ENCODE measurements at places on chromosomes 3 and 15. TPM values are rescaled to one million over a fixed set of nuclear protein-coding genes. Genes with fewer than 3 reads are reported as not detected.

GRCh38 chr3:141992512-141992911, 116.1 kb downstream of the ATP1B3 start:
- no peak overlapping the region for H3K4me3 ChIP-seq
- H3K27ac ChIP-seq, result no peak overlapping the region
- peaks cover 3% of the 10 kb centered on the region for H3K36me3 ChIP-seq
- no peaks in the 10 kb centered on the region for H3K27me3 ChIP-seq
- H3K4me1 ChIP-seq, result peaks cover 5% of the 10 kb centered on the region

DNA sequence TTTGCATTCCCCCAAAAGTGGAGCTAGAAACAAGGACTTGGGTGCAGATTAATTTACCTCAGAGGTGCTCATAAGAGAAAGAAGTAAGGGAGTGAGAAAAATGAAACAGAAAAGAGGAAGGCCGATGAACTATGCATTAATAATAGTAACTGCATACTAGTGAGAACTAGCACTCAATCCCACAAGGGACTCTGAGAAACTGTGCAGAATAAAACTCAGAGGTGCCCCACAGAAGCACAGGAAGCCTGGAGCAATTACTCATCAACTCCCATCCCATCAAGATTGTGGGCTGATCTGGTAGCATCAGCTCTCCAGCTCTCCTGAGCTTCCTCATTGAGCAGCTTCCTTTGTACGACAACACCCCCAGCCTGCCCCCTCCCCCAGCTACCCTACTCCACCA, 50.8 kb downstream of the CLDN18 start:
- H3K27me3 ChIP-seq, result peaks cover 9% of the 10 kb centered on the region
- H3K4me3 ChIP-seq, result no peak overlapping the region
- H3K27ac ChIP-seq, result no peak overlapping the region
- H3K4me1 ChIP-seq, result peaks cover 4% of the 10 kb centered on the region
- peak; percentile 4 for DNase-seq

DNA sequence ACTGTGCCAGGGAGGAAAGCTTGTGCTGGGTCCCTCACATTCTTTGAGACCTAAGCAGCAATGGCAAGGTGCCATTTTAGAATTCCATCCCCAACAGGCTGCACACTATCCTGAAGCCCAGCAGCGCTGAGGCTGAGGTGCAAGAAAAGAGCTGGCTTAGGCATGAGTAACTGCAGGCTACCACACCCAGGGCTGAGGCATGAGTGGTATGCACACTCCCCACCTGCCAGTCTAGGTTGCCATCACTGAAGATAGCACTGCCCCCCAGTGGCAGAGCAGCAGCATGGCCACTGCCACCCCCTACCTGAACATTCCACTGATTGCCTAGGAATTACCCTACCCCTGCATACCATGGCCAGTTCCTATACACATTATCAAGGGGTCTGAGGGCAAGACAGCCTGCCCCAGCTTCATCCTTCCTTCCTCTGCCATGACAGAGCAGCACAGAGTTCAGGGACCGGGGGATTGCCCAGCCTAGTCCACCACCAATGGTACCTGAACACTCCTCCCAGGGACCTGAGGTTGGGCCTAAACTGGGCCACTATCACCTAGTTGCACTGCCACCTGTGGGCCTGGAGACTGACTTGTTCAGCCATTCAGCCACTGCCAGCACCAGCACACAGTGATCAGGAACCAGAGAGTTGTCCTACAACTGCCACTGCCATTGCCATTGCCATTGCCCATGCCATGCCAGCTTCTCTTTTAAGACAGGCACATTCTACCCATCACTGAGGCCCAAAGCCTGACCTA, 129.8 kb downstream of the SATB1 start:
- H3K36me3 ChIP-seq, result peaks cover 4% of the 10 kb centered on the region
- no peak overlapping the region for H3K4me3 ChIP-seq
- no peaks in the 10 kb centered on the region for H3K27me3 ChIP-seq
- H3K27ac ChIP-seq, result no peak overlapping the region

- no peak overlapping the region for H3K27ac ChIP-seq
- no peak overlapping the region for H3K4me3 ChIP-seq
- H3K4me1 ChIP-seq, result peaks cover 29% of the 10 kb centered on the region
Observed at GRCh38 chr3:66395635-66396034, 105.2 kb downstream of the LRIG1 start.

GRCh38 chr3:140285380-140285779, 350.4 kb downstream of the CLSTN2 start:
- no peaks in the 10 kb centered on the region for H3K36me3 ChIP-seq
- H3K4me3 ChIP-seq, result no peak overlapping the region
- DNase-seq, result no peak
- H3K27ac ChIP-seq, result no peak overlapping the region
- H3K4me1 ChIP-seq, result no peaks in the 10 kb centered on the region

- H3K27me3 ChIP-seq, result no peaks in the 10 kb centered on the region
- H3K4me3 ChIP-seq, result no peak overlapping the region
- no peak for DNase-seq
- H3K4me1 ChIP-seq, result no peaks in the 10 kb centered on the region
- H3K27ac ChIP-seq, result no peak overlapping the region
- H3K36me3 ChIP-seq, result no peaks in the 10 kb centered on the region
Observed at GRCh38 chr15:83498801-83499200, 51.7 kb downstream of the SH3GL3 start.

- H3K4me1 ChIP-seq, result no peaks in the 10 kb centered on the region
- peaks cover 15% of the 10 kb centered on the region for H3K27me3 ChIP-seq
- H3K4me3 ChIP-seq, result no peak overlapping the region
- H3K36me3 ChIP-seq, result no peaks in the 10 kb centered on the region
- DNase-seq, result no peak
- no peak overlapping the region for H3K27ac ChIP-seq
Observed at GRCh38 chr3:66195347-66195783, 25.4 kb upstream of the SLC25A26 start.

DNA sequence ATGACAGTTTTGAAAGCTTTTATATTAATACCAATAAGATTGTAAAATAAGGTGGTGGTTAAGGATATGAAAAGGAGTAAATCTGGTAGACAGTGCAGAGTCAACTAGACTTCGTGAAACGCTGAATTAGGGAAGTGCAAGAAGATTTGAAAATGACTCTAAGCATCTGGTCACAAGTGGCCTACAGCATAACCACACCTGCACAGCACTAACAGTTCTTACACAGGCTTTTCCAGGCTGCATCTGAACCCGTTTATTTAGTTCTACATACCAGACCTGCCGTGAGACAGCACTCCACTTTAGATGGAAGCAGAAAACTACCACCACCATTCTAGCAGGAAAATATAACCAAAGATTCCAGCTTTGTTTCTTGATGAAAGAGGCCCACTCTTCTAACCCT, 1.9 kb downstream of the DMXL2 start:
- peaks cover 36% of the 10 kb centered on the region for H3K27me3 ChIP-seq
- H3K36me3 ChIP-seq, result no peaks in the 10 kb centered on the region
- H3K4me3 ChIP-seq, result no peak overlapping the region
- H3K27ac ChIP-seq, result no peak overlapping the region

GRCh38 chr3:186235554-186235953, 126.5 kb downstream of the DGKG start:
- DNase-seq, result no peak
- H3K27ac ChIP-seq, result peak overlapping the region; percentile 86
- peaks cover 13% of the 10 kb centered on the region for H3K27me3 ChIP-seq
- H3K4me1 ChIP-seq, result peaks cover 20% of the 10 kb centered on the region

GRCh38 chr3:100089812-100090668, 24.3 kb downstream of the FILIP1L start:
- peak; percentile 56 for DNase-seq
- H3K27me3 ChIP-seq, result peaks cover 3% of the 10 kb centered on the region
- no peak overlapping the region for H3K4me3 ChIP-seq
- H3K27ac ChIP-seq, result peak overlapping the region; percentile 43
- H3K36me3 ChIP-seq, result peaks cover 35% of the 10 kb centered on the region
- H3K4me1 ChIP-seq, result peaks cover 61% of the 10 kb centered on the region

- no peaks in the 10 kb centered on the region for H3K27me3 ChIP-seq
- no peak for DNase-seq
- no peak overlapping the region for H3K27ac ChIP-seq
- peaks cover 20% of the 10 kb centered on the region for H3K4me1 ChIP-seq
- H3K36me3 ChIP-seq, result peaks cover 16% of the 10 kb centered on the region
Observed at GRCh38 chr3:59469948-59470723, 420.3 kb upstream of the CFAP20DC start.

DNA sequence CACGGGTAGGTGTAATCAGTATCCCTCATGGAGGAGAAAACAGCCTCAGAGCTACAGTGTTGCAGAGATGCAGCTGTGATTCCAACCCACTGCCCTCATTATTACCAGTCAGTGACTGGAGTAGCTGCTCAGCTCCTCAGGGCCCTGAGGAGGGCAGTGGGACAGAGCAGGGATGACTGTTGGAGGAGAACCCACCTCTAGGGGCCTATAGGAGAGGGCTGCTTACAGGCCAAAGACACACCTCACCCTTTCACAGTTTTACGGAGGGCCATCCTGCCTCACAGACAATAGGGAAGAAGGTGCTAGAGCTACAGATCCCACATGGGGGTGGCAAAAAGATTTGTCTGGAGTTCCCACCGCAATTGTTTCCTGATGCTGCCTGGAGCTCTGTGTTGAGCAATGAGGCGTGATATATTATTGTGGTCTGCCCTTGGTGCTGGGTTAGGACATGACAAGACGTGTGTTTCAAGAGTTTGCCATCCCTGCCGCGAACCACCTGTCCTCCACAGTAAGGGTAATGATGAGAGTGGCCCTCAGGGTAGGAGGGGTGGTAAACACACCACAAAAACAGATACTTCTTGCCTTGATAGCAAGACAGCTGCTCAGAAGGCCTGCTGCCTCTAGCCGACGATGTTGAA, 140.5 kb upstream of the TPM1 start:
- no peaks in the 10 kb centered on the region for H3K4me1 ChIP-seq
- H3K27ac ChIP-seq, result no peak overlapping the region
- no peaks in the 10 kb centered on the region for H3K36me3 ChIP-seq
- no peak for DNase-seq

GRCh38 chr3:48598323-48599076, 3.4 kb upstream of the COL7A1 start:
- peaks cover 20% of the 10 kb centered on the region for H3K27me3 ChIP-seq
- H3K36me3 ChIP-seq, result peaks cover 37% of the 10 kb centered on the region
- DNase-seq, result no peak
- no peak overlapping the region for H3K27ac ChIP-seq
- no peak overlapping the region for H3K4me3 ChIP-seq
- peaks cover 2% of the 10 kb centered on the region for H3K4me1 ChIP-seq

DNA sequence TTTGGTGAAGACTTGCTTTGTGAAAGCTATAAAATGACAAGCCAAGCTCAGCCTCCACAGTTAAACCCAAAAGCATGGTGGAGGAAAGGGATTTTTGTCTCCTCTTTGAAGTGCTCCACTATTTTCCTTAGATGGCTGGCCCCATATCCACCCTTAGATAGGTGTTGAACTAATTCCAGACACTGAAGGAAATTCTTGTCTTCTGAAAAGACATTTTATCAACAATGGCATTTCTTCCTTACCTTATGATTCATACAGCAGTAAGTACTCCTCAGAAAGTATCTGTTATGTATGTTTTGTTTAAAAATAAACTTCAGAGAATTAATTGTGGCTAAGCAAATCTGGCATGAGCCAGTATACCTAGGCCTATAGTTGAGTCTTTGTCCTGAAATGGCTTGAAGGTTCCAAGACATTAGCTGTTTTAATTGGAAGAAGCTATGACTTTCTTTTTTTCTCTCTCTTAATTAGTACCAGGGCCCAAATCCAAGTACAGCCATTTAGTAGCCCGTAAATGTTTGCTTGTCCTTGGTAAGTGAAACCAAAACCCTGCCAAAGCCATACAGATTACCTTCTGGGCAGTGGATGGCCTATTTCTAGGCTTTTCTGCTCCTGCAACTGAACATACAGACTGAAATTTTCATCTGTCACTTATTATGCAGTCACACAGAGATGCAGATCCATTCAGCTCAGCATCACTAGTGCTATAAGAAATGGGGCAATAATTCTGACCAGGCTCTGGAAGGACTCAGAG, 5.1 kb upstream of the BFSP2 start:
- peaks cover 20% of the 10 kb centered on the region for H3K4me1 ChIP-seq
- no peaks in the 10 kb centered on the region for H3K36me3 ChIP-seq
- peak overlapping the region; percentile 55 for H3K27ac ChIP-seq
- no peak overlapping the region for H3K4me3 ChIP-seq
- DNase-seq, result no peak

DYNLT2B gene
- 12.0 TPM for total RNA-seq

CD86 gene
- total RNA-seq, result 0.95 TPM

LRRC31 gene
- total RNA-seq, result not detected

PDE12 gene
- total RNA-seq, result 27.8 TPM

CYP1A2 gene
- total RNA-seq, result not detected

GRM2 gene
- 1.1 TPM for total RNA-seq

SLC22A13 gene
- 1.0 TPM for total RNA-seq

MCTP2 gene
- total RNA-seq, result 26.2 TPM

ZNF660 gene
- 0.55 TPM for total RNA-seq
